ENCODE measurements at places on chromosomes 4 and X. TPM values are rescaled to one million over a fixed set of nuclear protein-coding genes. Genes with fewer than 3 reads are reported as not detected.

Gene MAGEC2
- total RNA-seq: not detected

Gene STBD1
- 27.2 TPM for total RNA-seq

Gene USO1
- total RNA-seq: 87.7 TPM

Gene STK32B
- total RNA-seq: 1.0 TPM

Gene ADH1A
- total RNA-seq: 0.83 TPM

Gene SLC6A8
- 192 TPM for total RNA-seq

Gene SSX1
- total RNA-seq: not detected

Gene MAP3K15
- total RNA-seq: not detected

Gene ASMT
- total RNA-seq: not detected

Gene TMPRSS11D
- not detected for total RNA-seq

Gene KLHL8
- total RNA-seq: 12.4 TPM

Gene CT45A2
- total RNA-seq: not detected

Gene PCDH7
- total RNA-seq: 18.7 TPM

Gene BST1
- 2.6 TPM for total RNA-seq

Gene STOX2
- total RNA-seq: 8.5 TPM

Gene PPEF1
- total RNA-seq: 0.30 TPM

Gene RAB39B
- total RNA-seq: not detected

Gene ITGB1BP2
- total RNA-seq: 104 TPM

Gene EGF
- total RNA-seq: 13.8 TPM

Gene NCAPG
- 0.59 TPM for total RNA-seq

Gene LONRF3
- 2.9 TPM for total RNA-seq

Gene RBMXL3
- total RNA-seq: not detected

Gene RASSF6
- not detected for total RNA-seq

Gene DUX4
- not detected for total RNA-seq

Gene PACRGL
- total RNA-seq: 6.1 TPM

Gene LRAT
- total RNA-seq: not detected

Gene NAP1L5
- 1.9 TPM for total RNA-seq

Gene ATOH1
- not detected for total RNA-seq

Gene PPAT
- total RNA-seq: 2.3 TPM

Gene CPZ
- not detected for total RNA-seq

Gene PTCHD1
- 0.08 TPM for total RNA-seq

Gene ARHGEF6
- total RNA-seq: 36.8 TPM

Gene MAGEA10
- not detected for total RNA-seq

Gene TKTL2
- total RNA-seq: not detected
